ENCODE measurements at places on chromosomes 13 and 19.

GRCh38 chr13:27327633-27328032 lies 57.0 kb downstream of the RASL11A start:
- DNase-seq: no peak

DNA sequence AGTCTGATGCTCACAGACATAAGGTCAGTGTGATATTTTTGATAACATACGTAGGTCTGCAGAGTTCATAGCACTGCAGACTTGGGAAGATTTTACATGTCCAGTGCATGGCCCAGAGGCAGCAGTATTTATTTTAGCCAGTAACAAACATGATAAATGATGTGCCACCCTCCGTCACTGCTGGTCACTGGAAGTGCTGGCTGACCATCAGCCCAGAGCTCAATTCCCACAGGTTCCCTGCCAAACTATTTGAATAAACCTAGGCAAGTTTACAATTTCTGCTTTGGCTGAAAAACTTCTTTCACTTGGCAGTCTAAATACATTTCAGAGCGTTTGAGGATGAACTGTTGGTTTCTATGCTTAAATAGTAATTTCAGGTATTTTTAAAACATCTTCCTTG lies 135.5 kb upstream of the EDNRB start:
- no peak for DNase-seq

DNA sequence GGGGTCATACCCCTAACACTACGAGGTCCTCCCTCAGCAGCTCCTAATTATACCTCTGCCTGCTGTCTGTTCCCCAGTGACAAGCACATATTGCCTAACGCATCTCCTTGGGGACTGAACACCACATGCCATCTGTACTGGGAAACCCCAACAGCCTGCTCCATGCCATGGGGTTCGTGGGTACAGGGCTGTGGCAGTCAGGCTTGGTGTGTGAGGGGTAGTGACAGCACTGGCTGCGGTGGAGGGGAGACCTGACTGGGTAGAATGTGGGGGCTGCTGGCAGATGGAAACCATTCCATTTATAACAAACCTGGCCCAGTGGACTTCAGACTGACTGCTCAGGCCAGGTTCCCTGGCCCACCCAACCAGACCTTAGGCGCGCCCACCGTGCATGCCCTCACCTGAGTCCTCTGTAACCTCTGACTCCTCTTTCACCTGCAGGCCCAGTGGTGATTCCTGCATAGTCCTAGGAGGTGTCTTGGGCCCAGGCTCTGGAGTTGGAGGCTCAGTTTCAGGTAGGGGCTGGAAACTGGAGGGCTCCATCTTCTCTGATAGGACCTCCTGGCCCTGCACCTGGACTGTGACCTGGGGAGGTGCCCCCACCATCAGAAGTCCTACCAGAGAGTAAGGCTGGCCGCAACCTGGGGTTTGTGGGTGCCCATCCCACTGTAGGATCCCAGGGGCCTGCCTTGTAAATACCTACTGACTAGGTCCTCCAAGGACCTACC lies 3.0 kb downstream of the MZF1 start:
- DNase-seq: no peak

DNA sequence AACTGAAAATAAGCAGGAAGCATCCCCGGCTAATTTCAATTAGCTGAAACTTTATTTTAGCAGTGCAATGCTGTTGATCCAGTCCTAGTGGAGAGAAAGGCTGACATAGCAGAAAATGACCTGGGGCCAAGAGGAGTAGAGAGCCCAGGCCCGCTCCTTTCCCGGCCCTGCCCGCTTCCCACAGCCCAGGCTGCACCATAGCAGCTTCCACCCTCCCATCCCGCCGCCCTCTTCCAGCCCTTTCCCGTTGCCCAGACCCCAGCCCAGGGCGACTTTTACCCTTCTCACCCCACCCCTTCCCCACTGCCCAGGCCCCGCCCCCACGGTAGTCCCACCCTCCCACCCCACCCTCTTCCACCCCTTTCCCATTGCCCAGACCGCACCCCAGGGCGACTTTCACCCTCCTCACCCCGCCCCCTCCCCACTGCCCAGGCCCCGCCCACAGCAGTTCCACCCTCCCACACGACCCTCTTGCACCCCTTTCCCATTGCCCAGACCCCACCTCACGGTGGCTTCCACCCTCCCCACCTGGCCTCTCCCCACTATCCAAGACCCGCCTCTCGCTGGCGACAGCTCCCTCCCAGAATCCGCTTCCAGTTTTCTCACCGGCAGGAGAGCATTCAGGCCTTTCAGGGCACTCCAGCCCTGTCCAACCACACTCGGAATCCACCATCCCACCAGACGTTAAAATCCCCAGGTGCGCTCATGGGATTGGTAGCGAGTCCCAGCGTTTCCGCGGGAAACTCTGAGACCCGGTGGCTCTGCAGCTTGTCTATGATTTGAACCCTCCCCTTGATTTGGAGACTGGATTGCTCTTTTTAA lies 8.3 kb downstream of the ZNF160 start:
- DNase-seq: no peak

DNA sequence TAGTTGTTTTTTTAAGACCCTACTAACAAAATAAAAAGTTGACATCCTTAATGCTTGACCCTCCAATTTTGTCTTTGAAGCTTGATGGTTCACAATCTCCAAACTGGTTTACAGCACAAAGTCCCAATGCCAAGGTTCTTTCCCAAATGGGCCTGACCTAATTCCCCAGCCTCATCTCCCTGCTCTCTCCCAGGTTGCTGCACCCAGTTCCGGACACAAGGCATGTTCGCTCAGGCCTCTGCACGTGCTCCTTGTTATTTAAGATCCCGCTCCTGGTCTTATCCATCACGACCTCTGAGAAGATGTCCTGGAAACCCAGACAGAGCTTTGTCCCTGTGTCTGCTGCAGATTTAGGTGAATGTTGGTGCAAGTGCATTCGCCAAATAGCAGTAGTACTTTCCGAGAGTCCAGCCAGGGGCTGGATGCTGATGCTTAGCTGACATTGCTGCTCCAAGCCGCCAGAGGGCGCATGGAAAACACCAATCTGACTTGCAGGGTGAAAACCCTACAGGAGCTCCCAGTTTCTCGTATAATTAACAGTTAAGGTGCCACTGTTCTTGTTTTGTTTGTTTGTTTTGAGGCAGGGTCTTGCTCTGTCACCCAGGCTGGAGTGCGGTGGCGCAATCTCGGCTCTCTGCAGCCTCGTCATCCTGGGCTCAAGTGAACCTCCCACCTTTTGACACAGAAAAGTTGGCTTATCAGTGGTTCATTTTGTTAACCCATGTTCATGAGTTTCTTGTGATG lies 18.5 kb downstream of the LYPD3 start:
- DNase-seq: peak; percentile 73

DNA sequence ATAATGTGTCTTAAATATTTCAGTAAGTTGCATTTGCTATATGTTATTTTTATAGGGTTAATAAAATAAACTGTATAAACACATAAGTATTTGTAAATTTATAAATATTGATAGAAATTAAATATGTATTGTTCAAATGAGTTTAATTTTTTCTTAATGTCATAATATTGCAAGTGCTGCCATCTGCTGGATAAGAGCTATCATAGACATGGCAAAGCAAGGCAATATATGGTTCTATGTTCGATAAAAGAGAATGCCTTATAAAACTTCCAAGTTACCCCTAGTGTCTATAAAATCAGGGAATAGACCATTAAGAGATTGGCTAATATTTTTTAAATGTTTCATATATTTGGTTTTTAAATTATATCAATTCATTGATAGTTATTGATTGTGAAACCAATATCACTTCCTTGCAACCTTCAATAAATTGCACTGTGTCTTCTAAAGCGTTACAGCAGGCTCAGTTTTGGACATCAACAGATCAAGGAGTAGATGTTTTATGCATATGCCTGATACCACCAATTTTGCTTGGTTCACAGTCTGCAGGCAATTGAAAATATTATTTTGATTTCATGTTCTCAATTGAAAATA lies 29.0 kb upstream of the SLITRK6 start:
- DNase-seq: no peak

- no peak for DNase-seq
These were observed 205.6 kb upstream of the TMTC4 start for GRCh38 chr13:100880166-100880565.

DNA sequence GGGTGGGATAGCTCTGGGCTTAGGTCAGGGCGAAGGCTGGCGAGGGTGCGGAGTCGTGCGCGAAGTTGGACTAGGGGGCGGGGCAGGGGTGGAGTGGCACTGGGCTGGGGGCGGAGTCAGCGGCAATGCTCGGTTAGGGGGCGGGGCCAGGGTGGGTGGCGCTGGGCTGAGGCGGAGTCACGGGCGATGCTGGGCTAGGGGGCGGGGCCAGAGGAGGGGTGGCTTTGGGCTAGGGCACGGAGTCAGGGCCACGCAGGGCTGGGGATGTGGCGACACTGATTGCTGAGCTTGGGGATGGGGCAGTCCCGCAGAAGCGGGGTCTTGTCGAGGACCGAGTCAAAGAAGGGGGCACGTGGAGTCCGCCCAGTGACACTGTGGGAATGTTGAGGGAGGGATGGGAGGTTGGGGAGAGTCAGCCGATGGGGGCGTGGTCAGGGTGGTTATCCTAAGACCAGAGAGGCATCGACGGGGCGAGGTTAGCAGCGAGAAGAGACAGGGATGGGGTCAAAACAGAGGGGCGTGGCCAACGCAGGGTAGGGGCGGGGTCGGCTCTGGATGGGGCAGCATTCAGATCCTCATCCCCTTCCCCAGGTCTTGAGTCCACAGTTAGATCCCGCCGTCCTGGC lies 8.7 kb downstream of the HOMER3 start:
- DNase-seq: peak; percentile 61

GRCh38 chr19:40803857-40804782 lies 5.1 kb downstream of the EGLN2 start:
- no peak for DNase-seq

- DNase-seq: no peak
These were observed 380.6 kb downstream of the LIG4 start for GRCh38 chr13:107834717-107835116.

GRCh38 chr13:98875146-98875729 lies 102.6 kb downstream of the DOCK9 start:
- DNase-seq: no peak

DNA sequence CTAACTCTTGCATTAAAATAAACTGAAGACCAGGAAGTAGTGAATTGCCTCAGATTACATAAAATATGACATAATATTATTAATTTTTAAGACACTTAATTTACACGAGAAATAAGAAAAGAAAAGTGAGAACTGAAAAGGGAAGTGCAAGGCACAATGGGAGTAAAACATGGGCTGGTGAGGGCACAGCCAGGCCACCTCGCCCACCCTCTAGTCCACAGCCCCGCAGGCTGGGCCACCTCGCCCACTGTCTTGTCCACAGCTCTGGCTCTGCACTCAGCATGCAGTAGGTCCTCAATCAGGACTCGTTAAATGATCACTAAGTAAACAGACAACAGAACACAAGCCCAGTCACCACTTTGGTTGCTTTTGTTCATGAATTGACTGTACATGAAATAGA lies 67.8 kb upstream of the ARHGEF7 start:
- DNase-seq: no peak

- no peak for DNase-seq
These were observed 1.1 kb upstream of the PDE4A start for GRCh38 chr19:10419200-10419645.

GRCh38 chr19:23774106-23774505 lies 15.4 kb upstream of the ZNF681 start:
- DNase-seq: no peak

- no peak for DNase-seq
These were observed 222.4 kb upstream of the PCDH17 start for GRCh38 chr13:57409121-57409520.

DNA sequence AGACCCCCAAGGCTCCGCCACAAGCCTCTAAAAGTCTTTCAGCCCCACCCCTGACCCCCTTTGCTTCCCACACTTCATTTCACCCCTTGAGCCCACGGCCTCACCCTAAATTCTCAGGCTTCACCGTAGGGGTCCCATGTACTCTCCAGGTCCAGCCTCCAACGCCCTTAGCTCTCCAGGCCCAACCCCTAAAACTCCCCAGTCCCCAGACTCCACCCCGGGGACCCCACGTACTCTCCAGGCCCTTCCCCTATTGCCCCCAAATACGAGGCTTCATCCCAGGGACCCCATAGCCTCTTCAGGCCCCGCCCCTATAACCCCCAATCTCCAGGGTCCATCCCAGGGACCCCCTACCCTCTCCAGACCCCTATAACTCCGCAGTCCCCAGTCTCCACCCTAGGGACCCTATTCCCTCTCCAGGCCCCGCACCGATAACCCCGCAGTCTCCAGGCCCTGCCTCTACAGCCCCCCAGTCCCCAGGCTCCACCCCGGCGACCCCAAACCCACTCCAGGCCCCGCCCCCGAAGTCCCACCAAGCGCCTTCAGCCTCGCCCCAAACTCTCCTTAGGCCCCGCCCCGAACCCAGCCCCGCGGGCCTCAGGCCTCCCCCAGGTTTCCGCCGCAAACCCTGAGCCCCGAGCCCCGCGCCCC lies 619 bp downstream of the MED16 start:
- DNase-seq: no peak

- no peak for DNase-seq
These were observed 2.0 kb downstream of the GRAMD1A start for GRCh38 chr19:35002037-35002535.

GRCh38 chr19:29232315-29232852 lies 19.4 kb upstream of the UQCRFS1 start:
- no peak for DNase-seq

DNA sequence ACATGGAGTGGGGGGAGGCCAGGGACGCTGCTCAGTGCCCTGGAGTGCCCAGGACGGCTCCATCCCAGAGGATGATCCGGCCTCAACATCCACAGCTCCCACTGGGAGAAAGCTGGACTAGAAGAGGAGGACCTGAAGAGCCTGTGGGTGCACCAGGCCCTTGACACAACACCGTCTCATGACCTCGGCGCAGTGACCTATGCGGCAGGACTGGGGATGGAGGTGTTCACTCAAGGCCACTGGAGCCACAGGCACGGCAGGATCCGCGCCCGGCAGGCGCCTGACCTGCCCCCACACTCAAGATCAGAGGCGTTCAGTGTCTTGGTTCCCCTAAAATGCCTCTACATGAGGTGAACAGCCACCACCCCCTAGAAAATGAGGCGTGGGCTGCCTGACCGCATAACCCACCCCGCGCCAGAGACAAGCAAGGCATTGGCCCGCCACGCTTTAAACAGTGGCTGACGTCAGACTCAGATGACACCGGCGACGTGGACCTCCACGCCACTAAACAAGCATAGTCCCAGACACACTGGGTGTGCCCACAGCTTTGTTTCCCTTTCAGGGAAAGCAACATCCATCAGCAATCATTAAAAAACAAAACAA lies 8.0 kb downstream of the SGTA start:
- no peak for DNase-seq

Data from stimulated activated CD8-positive, alpha-beta memory T cell treated with anti-CD3 and anti-CD28 coated beads, Interleukin-12 subunit alpha, Interleukin-12 subunit beta, amount 100 ng/mL, for 1 hour (primary cell).